ENCODE measurements at places on chromosomes 12 and 14.

GRCh38 chr12:119200601-119201000, 21.9 kb downstream of the HSPB8 start:
- DNase-seq, result no peak

- DNase-seq, result no peak
These were observed 491.2 kb downstream of the PCNX1 start for GRCh38 chr14:71398450-71398849.

GRCh38 chr14:101590616-101591015, 29.3 kb downstream of the DIO3 start:
- DNase-seq, result no peak

DNA sequence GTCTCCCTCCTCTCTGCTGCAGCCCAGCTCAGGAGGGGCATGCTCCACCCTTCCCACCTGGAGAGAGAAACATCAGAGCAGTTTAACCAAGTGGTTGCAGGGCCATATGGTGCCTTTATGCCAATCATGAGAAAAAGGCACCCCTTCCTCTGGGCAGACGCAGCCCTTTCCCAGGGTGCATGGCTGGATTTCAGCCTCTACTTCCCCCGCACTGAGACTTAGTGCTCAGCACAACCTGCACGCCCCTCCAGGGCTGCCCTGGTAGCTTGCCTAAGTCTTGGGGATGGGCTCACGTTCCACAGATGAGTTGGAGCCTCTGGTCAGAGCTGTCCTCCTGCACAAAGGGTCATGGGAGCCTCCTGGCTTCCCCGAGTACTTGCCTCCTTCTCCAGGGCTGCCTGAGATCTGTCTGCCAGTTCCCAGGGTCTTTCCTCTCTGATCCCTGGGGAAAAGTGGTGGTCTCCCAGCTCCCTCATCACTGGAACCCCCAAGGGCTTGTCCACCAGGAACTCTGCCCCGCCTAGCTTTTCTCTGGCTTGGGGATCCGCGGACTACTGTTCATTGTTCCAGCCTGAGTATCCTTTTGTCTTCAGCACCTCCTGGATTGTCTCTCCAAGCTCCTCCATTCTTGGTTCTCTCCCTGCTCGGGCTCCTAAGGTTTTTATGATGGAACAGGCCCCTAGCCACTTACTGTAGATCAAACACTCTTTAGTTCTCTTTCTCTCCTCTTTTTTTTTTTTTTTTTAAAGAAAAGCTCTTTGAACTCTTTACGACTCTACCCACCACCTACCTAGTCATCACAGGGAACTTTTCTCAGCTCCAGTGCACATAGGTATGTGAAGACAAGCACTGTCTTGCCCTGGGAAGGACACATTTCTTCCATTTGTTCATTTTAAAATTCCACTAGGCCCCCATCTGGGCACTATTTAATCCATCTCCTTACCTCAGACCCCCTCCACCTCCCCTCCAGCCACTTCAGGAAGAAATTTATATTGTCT, 6.1 kb upstream of the KRT74 start:
- no peak for DNase-seq

All from EL (cell line).